ENCODE measurements at places on chromosomes 1 and 21. TPM values are rescaled to one million over a fixed set of nuclear protein-coding genes. Genes with fewer than 3 reads are reported as not detected.

DNA sequence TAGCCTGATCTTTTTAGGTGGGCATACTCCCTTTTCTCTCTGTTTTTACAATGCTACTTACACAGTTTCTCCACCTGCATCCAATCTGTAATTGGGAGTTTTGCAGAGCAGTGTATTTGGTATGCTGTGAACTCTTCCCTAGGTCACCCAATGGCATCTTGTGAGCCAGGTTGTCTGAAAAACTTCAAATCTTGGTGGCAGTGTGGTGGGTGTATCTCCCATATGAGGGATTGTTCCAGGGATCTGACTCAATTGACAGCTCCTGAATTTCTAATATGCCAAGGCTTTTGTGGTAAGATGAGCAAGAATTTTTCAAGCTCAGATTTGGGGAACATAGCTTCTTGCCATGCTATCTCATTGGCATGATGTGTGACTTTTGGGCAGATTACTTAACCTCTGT lies 47.2 kb upstream of the MACF1 start:
- no peak for DNase-seq
- H3K27ac ChIP-seq: peak overlapping the region; percentile 36
- H3K4me1 ChIP-seq: peaks cover 56% of the 10 kb centered on the region

GRCh38 chr1:41469706-41470105 lies 14.8 kb downstream of the EDN2 start:
- H3K27ac ChIP-seq: no peak overlapping the region
- H3K4me3 ChIP-seq: no peak overlapping the region
- no peak for DNase-seq
- H3K27me3 ChIP-seq: no peaks in the 10 kb centered on the region
- H3K36me3 ChIP-seq: no peaks in the 10 kb centered on the region
- H3K4me1 ChIP-seq: peaks cover 3% of the 10 kb centered on the region

DNA sequence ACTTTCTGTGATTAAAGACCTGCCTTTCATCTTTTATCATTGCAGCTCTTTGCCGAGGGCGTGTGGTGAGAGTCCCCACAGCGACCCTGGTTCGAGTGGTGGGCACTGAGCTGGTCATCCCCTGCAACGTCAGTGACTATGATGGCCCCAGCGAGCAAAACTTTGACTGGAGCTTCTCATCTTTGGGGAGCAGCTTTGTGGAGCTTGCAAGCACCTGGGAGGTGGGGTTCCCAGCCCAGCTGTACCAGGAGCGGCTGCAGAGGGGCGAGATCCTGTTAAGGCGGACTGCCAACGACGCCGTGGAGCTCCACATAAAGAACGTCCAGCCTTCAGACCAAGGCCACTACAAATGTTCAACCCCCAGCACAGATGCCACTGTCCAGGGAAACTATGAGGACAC lies 32.0 kb downstream of the PTGFRN start:
- peaks cover 6% of the 10 kb centered on the region for H3K36me3 ChIP-seq
- peaks cover 6% of the 10 kb centered on the region for H3K4me1 ChIP-seq
- no peak for DNase-seq
- no peaks in the 10 kb centered on the region for H3K27me3 ChIP-seq
- H3K4me3 ChIP-seq: no peak overlapping the region

- no peaks in the 10 kb centered on the region for H3K4me1 ChIP-seq
- no peaks in the 10 kb centered on the region for H3K27me3 ChIP-seq
- H3K4me3 ChIP-seq: no peak overlapping the region
- peak; percentile 53 for DNase-seq
Measured at GRCh38 chr1:230268371-230269170, 157.6 kb downstream of the PGBD5 start.

GRCh38 chr1:41380979-41381691 lies 19.9 kb downstream of the FOXO6 start:
- peak; percentile 69 for DNase-seq
- peaks cover 25% of the 10 kb centered on the region for H3K4me1 ChIP-seq
- H3K27ac ChIP-seq: no peak overlapping the region
- H3K27me3 ChIP-seq: peaks cover 13% of the 10 kb centered on the region

- DNase-seq: no peak
- no peaks in the 10 kb centered on the region for H3K27me3 ChIP-seq
- H3K27ac ChIP-seq: no peak overlapping the region
- H3K36me3 ChIP-seq: no peaks in the 10 kb centered on the region
Measured at GRCh38 chr1:38558055-38558454, 301.5 kb downstream of the RRAGC start.

GRCh38 chr1:244065960-244066388 lies 14.9 kb downstream of the ZBTB18 start:
- H3K4me3 ChIP-seq: no peak overlapping the region
- no peaks in the 10 kb centered on the region for H3K36me3 ChIP-seq
- peaks cover 16% of the 10 kb centered on the region for H3K4me1 ChIP-seq
- H3K27me3 ChIP-seq: no peaks in the 10 kb centered on the region
- peak; percentile 88 for DNase-seq

- H3K27me3 ChIP-seq: no peaks in the 10 kb centered on the region
- no peak overlapping the region for H3K27ac ChIP-seq
- DNase-seq: no peak
- no peaks in the 10 kb centered on the region for H3K4me1 ChIP-seq
- no peak overlapping the region for H3K4me3 ChIP-seq
Measured at GRCh38 chr1:223824712-223825111, 21.0 kb downstream of the TP53BP2 start.

- peak; percentile 94 for DNase-seq
- no peaks in the 10 kb centered on the region for H3K36me3 ChIP-seq
- H3K27me3 ChIP-seq: no peaks in the 10 kb centered on the region
- peaks cover 38% of the 10 kb centered on the region for H3K4me1 ChIP-seq
- peak overlapping the region; percentile 95 for H3K27ac ChIP-seq
Measured at GRCh38 chr1:3313576-3313950, 140.9 kb upstream of the ARHGEF16 start.

- no peaks in the 10 kb centered on the region for H3K27me3 ChIP-seq
- DNase-seq: peak; percentile 50
- H3K4me1 ChIP-seq: no peaks in the 10 kb centered on the region
- H3K27ac ChIP-seq: no peak overlapping the region
- H3K4me3 ChIP-seq: no peak overlapping the region
- no peaks in the 10 kb centered on the region for H3K36me3 ChIP-seq
Measured at GRCh38 chr1:27122652-27123051, 32.3 kb downstream of the SLC9A1 start.

DNA sequence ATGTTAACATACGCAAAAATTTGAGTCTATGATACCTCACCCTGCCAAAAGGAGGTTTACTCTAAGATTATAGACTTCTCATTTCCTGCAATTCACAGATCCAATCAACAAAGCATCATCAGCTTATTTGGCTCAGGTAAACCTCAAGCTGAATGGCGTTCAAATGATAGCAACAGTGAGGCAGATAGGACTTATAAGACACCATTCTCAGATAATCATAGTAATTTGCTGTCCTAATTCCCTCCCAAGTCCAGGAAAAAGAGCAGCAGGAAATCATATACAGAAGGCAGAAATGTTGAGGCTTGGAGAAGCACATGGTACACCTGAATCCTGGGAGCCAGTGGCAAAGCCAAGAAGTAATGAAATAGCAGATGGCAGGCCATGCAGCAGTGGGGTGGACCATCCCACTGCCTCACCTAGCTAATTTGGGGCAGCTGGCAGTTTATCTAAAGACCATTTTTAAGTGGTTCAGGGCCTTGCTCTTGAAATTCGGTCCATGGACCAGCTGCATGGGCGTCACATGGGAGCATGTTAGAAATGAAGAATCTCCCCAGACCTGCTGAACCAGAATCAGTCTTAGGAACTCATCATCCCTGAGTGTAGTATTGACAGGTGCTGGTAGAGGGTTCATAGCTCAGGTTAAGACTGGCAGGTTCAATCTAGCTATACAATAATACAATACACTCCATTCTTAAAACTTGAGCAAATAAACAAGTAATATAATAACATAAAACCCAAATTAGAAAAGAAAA lies 57.7 kb downstream of the ASTN1 start:
- H3K4me1 ChIP-seq: no peaks in the 10 kb centered on the region
- H3K36me3 ChIP-seq: no peaks in the 10 kb centered on the region
- no peak for DNase-seq
- no peak overlapping the region for H3K4me3 ChIP-seq
- no peaks in the 10 kb centered on the region for H3K27me3 ChIP-seq

DNA sequence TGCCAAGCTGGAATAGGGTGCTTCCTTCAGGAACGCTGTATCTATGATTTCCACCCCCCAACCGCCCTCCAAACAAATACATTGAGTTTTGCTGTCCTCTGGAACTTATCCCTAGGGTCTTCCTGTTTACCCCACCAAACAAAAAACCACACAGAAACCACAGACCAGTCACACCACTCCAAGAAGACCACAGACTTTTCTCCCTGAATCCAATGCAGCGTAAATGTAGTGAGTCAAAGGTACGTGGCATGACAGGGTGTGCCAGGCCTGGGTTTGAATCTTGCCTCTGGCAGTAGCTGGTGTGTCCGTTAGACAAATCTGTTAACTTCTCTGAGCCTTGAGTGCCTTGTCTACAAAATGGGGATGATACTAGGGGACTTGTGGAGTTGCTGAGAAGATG lies 27.8 kb downstream of the ASAP3 start:
- H3K4me1 ChIP-seq: peaks cover 7% of the 10 kb centered on the region
- no peak overlapping the region for H3K4me3 ChIP-seq
- H3K36me3 ChIP-seq: peaks cover 10% of the 10 kb centered on the region
- no peaks in the 10 kb centered on the region for H3K27me3 ChIP-seq
- no peak for DNase-seq

- H3K27me3 ChIP-seq: no peaks in the 10 kb centered on the region
- H3K4me1 ChIP-seq: no peaks in the 10 kb centered on the region
- peaks cover 10% of the 10 kb centered on the region for H3K36me3 ChIP-seq
- no peak overlapping the region for H3K27ac ChIP-seq
- DNase-seq: no peak
Measured at GRCh38 chr1:206429421-206429820, 40.9 kb upstream of the IKBKE start.

DNA sequence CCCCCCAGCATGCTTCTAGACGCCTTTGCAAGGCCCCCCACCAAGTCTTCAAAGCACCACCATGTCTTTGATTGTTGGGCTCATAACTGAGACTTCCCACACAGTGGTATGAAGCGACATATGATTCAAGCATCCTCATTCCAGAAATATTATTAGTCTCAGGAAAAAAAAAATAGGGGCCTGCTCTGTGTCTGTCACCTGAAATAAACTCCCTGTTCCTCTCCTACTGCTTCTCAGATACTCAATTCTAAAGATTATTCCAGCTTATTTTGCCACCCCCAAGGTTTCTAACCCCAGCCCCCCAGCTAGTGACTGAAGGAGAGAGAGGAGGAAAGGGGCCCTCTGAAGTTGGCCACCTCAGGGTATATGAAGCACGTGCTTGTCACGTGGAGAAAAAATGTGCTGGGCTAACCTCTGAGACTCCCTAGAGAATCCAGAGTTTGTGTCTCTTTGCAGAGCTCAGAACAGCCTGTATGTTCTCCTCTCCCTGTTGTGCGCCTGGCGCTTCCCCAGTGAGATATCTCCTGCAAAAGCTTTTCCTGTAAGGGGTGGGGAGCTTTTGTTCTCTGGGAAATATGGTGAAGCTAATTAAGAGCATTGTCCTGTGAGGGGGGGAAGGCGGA lies 35.9 kb upstream of the RASAL2 start:
- no peaks in the 10 kb centered on the region for H3K36me3 ChIP-seq
- H3K4me1 ChIP-seq: peaks cover 13% of the 10 kb centered on the region
- peak overlapping the region; percentile 88 for H3K27ac ChIP-seq
- no peaks in the 10 kb centered on the region for H3K27me3 ChIP-seq

GRCh38 chr21:43893536-43894205 lies 28.6 kb downstream of the AGPAT3 start:
- H3K27me3 ChIP-seq: no peaks in the 10 kb centered on the region
- DNase-seq: peak; percentile 60
- no peak overlapping the region for H3K27ac ChIP-seq
- H3K36me3 ChIP-seq: no peaks in the 10 kb centered on the region
- no peaks in the 10 kb centered on the region for H3K4me1 ChIP-seq
- H3K4me3 ChIP-seq: no peak overlapping the region

DNA sequence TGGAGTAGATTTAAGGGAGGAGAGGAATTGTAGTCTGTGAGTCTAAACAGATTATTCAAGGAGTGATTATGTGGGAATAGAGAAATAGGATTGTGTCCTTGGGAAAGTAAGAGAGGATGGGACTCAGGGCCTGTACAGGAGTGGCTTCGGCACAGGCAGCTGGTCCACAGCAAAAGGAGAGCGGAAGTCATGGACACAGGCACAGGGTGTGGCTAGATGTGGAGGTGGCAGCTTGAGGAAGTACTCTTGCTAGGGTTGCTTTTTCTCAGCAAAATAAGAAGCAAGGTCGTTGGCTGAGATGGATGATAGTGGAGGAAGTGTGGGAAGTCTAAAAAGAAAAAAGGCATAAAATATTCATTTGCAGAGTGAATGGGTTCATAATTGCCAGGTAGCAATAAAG lies 18.5 kb upstream of the ZNF648 start:
- H3K36me3 ChIP-seq: no peaks in the 10 kb centered on the region
- DNase-seq: no peak
- no peaks in the 10 kb centered on the region for H3K4me1 ChIP-seq
- no peak overlapping the region for H3K27ac ChIP-seq
- no peaks in the 10 kb centered on the region for H3K27me3 ChIP-seq
- no peak overlapping the region for H3K4me3 ChIP-seq

DNA sequence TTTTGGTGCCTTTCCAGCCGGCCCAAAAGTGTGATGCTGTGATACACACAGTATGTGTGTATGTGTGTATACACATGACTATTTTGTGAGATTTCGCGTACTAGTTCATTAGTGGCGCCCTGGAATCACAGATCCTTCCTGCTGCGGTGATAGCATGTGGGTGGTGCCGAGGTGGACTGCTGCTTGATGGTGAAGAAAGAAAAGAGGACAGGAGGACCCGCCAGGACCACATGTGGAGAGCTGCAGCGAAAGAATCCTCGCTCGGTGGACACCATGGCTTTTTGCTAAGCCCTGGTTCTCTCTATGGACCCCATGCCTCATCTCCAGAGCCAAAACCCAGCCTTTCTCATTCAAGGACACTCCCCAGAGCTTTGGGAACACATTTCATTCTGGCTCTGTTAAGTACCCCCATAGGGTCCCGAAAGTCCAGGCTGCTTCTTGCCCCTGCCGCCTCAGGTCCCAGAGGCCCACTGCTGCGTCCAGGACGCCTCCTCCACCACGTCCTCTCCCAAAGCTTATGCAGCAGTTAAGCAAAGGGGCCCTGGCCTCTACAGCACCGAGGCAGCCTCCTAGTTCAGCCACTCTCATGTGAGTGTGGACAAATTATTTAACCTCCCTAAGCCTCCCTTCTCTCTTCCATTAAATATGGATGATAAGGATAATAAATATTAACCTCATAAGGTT lies 32.8 kb upstream of the COX20 start:
- no peaks in the 10 kb centered on the region for H3K27me3 ChIP-seq
- no peaks in the 10 kb centered on the region for H3K36me3 ChIP-seq
- DNase-seq: no peak
- no peak overlapping the region for H3K27ac ChIP-seq

GRCh38 chr1:10495475-10495817 lies 20.7 kb downstream of the PEX14 start:
- no peaks in the 10 kb centered on the region for H3K27me3 ChIP-seq
- no peaks in the 10 kb centered on the region for H3K4me1 ChIP-seq
- no peak overlapping the region for H3K4me3 ChIP-seq
- no peak for DNase-seq
- no peak overlapping the region for H3K27ac ChIP-seq

Gene OXCT2
- total RNA-seq: 0.95 TPM

Gene SLAMF9
- 0.74 TPM for total RNA-seq

Gene CCDC27
- total RNA-seq: not detected

Gene PBX1
- total RNA-seq: 58.0 TPM

Gene UMODL1
- total RNA-seq: 0.28 TPM

Gene C1orf226
- total RNA-seq: 7.9 TPM
